ENCODE measurements at places on chromosomes 11 and 22. TPM values are rescaled to one million over a fixed set of nuclear protein-coding genes. Genes with fewer than 3 reads are reported as not detected.

GRCh38 chr11:132605825-132606570 lies 926.3 kb downstream of the OPCML start:
- H3K4me3 ChIP-seq = no peak overlapping the region
- H3K4me1 ChIP-seq = no peaks in the 10 kb centered on the region
- H3K27me3 ChIP-seq = no peaks in the 10 kb centered on the region
- no peaks in the 10 kb centered on the region for H3K36me3 ChIP-seq
- no peak for DNase-seq

DNA sequence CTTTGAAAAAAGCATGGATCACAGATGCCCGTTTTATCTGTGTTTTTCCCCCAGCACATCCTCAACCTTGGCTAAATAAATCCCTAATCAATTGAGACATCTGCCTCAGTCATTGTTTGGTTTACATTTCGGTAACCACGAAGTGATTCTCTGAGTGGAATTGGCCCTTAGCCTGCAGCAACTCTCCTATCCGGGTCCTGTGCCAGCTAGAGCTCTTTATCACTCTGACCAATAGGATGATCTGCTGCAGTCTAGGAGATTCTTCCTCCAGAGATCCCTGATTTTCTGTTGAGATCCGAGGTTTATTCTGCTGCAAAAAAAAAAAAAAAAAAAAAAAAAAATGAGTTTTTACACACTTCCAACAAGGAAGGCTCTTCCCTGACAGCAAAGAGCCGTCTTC lies 137.3 kb downstream of the KCNA4 start:
- H3K27me3 ChIP-seq = no peaks in the 10 kb centered on the region
- no peak for DNase-seq
- no peak overlapping the region for H3K27ac ChIP-seq
- no peaks in the 10 kb centered on the region for H3K36me3 ChIP-seq

GRCh38 chr11:1064167-1064566 lies 10.5 kb upstream of the MUC2 start:
- H3K27me3 ChIP-seq = no peaks in the 10 kb centered on the region
- no peaks in the 10 kb centered on the region for H3K4me1 ChIP-seq
- DNase-seq = no peak
- H3K36me3 ChIP-seq = no peaks in the 10 kb centered on the region
- no peak overlapping the region for H3K4me3 ChIP-seq

DNA sequence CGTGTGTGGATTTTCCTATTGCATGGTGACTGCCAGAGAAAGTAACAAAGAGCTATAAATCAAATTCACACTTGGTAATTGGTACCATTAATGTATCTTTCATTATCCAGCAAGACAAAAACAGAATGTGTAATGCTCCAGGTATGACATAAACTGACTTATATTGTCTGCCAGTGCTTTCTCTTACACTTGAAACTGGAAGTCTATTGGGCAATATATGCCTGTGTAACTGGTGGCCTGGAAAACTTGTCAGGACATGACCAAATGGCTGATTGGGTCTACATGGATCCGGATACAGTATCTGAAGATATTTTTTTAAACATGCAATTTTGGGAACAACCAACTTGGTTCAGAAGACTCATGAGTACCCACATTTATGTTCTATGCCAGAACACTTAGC lies 174.6 kb upstream of the ARHGAP42 start:
- no peak overlapping the region for H3K27ac ChIP-seq
- DNase-seq = no peak
- H3K27me3 ChIP-seq = no peaks in the 10 kb centered on the region
- H3K4me1 ChIP-seq = no peaks in the 10 kb centered on the region
- no peaks in the 10 kb centered on the region for H3K36me3 ChIP-seq
- H3K4me3 ChIP-seq = no peak overlapping the region

DNA sequence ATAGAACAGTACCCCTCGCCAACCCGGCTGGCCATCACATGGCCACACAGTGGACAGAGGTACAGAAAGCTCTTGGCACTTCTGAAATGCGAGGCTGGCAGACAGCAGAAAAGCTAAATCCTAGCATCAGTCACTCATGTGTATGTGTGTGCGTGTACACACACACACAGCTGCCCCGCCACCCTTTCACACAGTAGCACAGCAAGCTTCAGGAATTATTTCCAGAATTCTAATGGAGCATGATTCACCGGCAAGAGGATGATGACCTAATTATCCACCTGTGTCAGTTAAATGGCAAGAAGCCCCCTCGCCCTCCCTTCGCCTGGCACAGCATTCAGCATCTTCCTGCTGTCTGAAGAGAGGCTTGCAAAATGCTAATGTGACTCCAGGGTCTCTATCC lies 336.0 kb downstream of the SHANK2 start:
- H3K27ac ChIP-seq = no peak overlapping the region
- no peaks in the 10 kb centered on the region for H3K36me3 ChIP-seq

DNA sequence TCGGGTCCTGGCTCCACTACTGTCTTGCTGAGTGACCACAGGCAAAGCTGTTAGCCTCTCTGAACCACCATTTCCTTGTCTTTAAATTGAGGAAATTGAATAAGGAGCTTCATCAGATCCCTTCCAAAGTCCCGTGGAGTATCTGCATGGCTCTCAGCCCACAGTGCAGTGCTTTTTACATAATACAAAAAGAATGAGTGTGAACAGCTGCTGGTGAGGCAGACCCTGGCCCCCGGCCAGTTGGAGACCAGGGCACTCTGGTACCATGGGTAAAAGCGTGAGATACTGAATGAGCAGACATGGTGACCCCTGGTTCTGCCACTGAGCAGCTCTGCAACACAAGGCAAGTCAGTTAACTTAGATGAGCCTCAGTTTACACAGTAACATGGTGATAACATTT lies 86.8 kb downstream of the GALNT18 start:
- no peaks in the 10 kb centered on the region for H3K27me3 ChIP-seq
- no peak overlapping the region for H3K4me3 ChIP-seq
- H3K4me1 ChIP-seq = peaks cover 60% of the 10 kb centered on the region
- H3K27ac ChIP-seq = no peak overlapping the region
- H3K36me3 ChIP-seq = no peaks in the 10 kb centered on the region

DERL3 gene
- total RNA-seq = 7.5 TPM

MMP3 gene
- total RNA-seq = not detected

ZNF74 gene
- total RNA-seq = 28.9 TPM
